ENCODE measurements at places on chromosomes 6 and 20. TPM values are rescaled to one million over a fixed set of nuclear protein-coding genes. Genes with fewer than 3 reads are reported as not detected.

DNA sequence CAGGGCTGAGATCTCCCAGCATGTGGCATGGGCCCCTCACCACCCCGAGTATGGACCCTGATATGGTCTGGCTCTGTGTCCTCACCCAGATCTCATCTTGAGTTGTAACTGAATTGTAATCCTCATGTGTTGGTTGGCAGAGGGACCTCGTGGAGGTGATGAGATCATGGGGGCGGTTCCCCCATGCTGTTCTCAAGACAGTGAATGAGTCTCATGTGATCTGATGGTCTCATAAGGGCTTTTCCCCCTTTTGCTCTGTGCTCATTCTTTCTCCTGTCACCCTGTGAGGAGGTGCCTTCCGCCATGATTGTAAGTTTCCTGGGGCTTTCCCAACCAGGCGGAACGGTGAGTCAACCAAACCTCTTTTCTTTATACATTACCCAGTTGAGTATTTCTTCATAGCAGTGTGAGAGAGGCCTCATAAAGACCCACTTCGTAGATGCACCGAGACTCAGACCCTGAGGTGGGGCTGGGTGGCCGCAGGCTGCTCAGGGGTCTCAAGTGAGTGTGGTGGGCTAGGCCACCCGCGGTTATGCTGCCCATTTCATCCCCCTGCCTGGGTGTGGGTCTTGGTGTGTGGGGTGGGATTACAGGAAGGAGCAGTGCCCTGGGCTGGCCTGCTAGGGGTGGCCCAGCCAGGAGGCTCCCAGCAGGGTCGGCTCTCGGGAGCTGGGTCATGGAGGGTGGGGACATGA is 26.2 kb upstream of the GATA5 start:
- DNase-seq = no peak

DNA sequence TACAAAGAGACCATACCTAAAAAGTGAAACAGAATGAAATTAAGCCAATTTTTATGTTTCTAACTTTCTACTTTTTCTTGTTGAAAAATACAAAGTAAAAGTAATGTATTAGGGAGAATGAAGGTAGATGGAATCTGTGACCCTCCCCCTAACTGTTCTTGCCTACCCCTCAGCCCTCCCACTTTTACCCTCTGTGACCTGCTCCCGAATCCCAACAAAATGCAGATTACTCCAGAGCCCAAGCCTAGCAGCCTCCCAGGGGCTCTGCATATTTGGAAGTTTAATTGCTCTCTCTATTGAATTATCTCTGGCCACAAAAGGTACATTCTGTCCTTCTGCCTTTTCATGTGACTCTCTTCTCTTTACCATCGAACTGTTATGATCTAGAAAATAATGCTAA is 201.5 kb downstream of the PKHD1 start:
- DNase-seq = no peak

GRCh38 chr20:64168381-64169090 is 4.3 kb downstream of the MYT1 start:
- DNase-seq = no peak

DNA sequence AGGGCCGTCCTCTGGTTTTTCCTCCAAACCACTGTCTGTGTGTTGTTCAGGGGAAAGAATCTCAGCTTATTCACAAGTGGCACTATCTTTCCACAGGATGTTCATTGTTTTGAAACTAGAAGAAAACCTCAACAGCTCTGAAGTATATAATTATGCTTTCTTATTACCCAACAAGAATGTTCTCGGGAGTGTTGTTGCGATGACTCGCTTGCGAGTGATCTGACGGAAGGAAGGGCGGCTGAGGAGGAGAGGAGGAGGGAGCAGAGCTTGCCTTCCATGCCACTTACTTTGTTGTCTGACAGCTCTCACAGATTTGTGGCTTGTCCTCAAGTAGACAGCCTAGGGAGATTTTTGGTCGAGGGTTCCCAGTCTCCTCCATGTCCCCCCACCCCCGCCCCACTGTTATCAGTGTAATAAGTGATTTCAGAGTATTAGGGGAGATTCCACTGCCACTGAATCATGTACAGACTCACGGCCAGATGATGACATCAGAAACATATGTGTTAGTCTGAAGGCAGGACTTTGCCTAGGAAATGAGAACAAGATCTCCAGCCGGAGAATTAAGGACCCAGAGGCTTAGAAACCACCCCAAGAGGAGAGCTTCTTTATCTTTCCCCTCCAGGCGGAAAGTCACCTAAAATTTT is 80.7 kb upstream of the CCN6 start:
- DNase-seq = no peak

DNA sequence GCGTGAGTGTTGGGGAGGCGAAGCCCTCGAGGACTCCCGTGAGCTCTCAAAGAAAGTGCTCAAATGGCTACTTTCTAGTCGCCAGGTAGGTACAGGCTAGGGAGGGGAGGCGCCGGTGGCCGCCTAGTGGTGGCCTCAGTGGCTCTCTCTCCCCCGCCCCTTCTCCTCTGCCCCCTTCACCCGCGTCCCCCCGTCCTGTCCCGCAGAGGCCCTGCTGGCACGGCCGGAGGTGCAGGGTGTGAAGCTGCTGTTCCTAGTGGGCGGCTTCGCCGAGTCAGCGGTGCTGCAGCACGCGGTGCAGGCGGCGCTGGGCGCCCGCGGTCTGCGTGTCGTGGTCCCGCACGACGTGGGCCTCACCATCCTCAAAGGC is 16.3 kb downstream of the ADISSP start:
- no peak for DNase-seq

DNA sequence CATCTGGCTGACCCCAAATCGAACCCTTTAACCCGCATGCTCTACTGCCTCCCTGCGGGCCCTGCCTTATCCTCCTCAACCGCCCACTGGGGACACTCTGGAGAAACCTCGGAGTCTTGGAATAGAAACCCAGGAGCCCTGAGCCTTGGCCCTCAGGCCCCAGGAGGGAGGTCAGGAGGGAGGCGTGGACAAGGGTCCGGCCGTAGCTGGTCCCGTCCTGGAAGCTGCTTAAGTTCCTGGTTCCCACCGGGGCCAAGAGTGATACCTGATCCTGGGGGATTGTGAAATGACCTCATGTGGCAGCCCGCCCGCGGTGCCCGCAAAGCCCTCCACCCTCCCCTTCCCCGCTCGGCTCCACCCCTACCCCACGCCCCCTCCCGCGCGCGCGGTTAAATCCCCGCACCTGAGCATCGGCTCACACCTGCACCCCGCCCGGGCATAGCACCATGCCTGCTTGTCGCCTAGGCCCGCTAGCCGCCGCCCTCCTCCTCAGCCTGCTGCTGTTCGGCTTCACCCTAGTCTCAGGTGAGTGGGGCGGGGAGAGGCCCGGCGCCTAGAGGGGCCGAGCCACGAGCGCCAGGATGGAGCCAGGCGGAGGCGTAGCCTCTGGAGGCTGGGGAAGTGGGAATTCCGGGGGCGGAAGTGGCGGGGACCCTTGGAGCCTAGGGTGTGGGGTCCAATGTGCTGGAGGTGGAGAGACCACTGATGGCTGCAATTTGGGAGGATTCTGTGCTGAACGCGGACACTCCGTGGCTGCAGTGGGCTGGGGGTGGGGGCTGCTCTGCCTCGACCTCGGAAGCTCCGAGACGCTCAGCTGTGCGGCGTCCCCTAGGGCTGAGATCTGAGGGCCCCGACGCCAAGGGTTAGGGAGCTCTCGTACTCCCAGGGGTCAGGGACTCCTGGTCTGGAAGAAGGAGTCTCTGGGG is at the start of gene WFDC2:
Gene WFDC2, plus strand, starts transcription at position 418 of the 926 bp plus-strand sequence. Its CDS starts 29 bp downstream, at position 447.
- DNase-seq = peak; percentile 48

- no peak for DNase-seq
These were observed 288.8 kb downstream of the ADGB start for GRCh38 chr6:146887447-146888077.

DNA sequence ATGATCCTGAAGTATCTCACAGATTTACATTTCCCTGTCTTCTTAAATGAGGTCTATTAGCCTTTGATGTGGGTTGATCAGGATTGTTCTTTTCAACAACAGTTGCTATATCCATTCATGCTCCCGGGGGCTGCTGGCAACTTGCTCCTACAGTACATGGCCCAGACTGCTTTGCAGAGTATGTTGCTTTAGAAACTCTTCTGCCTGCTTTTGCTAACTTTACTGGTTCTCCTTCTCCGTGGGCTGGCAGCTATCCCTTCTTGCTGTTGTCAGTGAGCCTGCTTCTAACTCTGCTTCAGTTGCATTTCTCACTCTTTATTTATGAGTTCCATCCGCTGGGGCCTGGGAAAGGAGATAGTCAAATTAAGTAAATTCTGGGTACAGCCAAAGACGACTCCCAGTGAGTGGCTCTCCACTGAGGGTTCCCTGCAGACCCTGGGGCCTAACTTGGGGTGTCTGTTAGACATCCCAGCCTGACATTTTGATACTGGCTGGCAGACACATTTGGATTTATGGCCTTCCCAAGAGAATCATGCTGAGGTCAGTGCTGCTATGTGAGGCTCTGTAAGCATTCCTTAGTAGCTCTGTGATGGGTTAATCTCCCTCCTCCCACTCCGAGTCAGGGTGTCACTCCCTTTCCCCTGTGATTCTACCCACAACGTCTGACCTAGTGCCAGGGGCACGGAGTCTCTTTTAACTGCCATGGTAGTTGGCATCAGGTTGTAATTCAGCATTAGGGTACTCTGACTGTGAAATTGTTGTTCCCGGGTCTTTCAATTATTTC is 73.6 kb downstream of the SLX4IP start:
- no peak for DNase-seq

DNA sequence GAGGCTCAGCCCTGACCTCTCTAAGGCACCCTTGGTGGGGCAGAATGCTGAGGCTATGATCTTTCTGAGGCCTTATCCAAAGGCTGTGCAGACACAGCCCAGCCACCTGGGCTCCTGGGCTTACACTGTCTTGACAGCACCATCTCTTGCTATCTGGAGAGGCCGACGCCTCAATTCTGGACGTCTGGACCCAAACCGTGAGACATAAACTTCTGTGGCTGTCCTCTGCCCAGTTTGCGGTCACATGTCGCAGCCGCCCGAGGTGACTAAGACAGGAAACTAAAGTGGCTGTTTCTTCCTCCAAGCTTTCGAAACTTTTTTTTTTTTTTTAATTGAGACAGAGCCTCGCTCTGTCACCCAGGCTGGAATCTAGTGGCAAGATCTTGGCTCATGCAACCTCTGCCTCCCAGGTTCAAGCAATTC is 49.3 kb downstream of the PRR18 start:
- DNase-seq = no peak

- no peak for DNase-seq
These were observed 92.3 kb upstream of the ELOVL5 start for GRCh38 chr6:53441035-53441493.

DNA sequence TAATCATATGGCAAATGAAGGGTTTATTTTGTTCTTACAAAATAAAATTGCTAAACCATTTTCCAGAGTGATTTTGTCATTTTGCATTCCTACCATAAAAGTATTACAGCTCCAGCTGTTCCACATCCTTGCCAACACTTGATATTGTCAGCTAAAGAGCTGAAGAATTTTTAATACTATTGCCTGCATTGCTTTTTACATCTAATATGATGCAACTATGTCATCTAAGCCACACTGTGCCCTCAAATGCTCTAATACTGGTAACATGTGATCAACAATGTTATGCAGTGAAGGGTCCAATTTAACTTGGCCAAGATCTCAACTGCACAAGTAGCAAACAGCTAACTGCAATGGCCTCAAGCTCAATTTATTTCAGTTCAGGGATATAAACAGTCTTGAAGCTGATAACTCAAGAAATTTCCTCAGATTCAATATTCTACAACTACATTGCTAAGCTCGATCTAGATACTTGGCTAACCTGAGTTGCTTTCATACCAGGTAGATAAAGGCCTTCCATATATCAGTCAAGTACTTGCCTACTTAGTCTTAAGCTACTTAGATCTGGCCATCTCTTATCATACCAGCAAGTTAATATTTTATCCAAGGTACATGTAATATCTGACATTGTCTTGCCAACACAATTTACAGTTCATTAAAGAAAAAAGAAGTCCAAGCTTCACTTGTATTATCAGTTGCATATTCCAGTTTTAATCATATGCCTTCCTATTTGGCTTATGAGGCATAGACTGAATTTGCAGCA is 17.0 kb downstream of the AKIRIN2 start:
- no peak for DNase-seq

DNA sequence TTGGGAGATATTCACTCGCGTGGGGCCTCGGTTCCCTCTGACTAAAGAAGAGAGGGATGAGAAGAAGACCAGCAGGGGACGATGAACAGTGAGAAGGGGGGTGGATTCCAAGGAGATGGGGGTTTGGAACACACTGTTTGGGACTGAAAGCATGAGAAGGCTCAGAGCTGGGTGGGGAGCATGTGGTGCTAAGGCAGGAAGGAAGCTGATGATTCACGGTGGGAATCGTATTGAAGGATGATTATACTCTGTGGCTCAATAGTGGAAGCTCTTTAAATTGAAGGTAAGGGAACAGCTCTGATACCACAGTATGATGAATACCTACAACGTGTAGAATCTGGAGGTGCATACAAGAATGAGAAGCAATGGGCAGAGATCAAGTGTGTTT is 117.5 kb upstream of the KCNK16 start:
- DNase-seq = no peak

GRCh38 chr6:68059261-68059660 is 575.8 kb upstream of the ADGRB3 start:
- no peak for DNase-seq

- DNase-seq = no peak
These were observed 180.0 kb upstream of the UST start for GRCh38 chr6:148566664-148567350.

DNA sequence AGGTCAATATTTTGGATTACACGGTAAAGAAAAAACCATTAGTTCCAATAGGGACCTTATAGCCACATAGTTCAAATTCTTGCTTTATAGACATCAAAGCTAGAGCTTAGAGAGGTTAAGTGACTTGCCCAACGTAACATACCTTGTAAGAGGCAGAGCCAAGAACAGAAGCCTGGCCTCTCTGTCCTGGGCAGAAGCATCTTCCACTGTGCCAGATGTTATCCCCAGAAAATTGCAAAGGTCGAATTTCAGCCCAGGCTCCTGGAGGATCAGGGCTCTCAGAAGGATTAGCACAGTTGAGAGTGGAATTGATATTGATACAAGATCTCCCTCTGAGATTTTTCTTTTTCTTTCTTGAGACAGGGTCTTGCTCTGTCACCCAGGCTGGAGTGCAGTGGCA is 6.1 kb downstream of the SMIM28 start:
- DNase-seq = no peak

The CNKSR3 gene
- total RNA-seq = 17.8 TPM

The SNAP25 gene
- total RNA-seq = 1.8 TPM

The TREM1 gene
- 0.28 TPM for total RNA-seq

The IRAK1BP1 gene
- 4.7 TPM for total RNA-seq

The KIF6 gene
- total RNA-seq = 0.32 TPM

The MAPK13 gene
- 37.0 TPM for total RNA-seq

The DSP gene
- total RNA-seq = 110 TPM
